ENCODE measurements at places on chromosomes 7 and 10.

- no peak for DNase-seq
Observed at GRCh38 chr7:117728890-117729624, 144.2 kb downstream of the CTTNBP2 start.

GRCh38 chr7:101402835-101403234, 40.2 kb downstream of the COL26A1 start:
- DNase-seq: no peak

DNA sequence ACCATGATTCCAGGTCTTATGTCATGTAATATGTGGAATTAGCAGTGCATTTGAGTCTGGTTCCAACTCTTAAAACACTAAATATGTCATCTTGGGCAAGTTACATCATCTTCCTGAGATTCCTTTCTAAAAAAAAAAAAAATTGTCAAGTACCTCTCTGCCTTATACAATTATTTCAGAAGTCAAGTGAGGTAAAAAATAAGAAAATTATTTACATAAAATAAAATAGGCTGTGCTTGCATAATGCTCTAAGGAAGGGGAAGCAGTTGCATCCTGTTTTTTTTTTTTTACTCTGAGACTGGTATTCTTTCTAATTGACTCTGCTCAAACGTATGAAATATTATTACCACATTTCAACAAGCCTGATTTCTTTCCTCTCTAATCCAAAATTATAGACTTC, 55.1 kb upstream of the SEMA3A start:
- DNase-seq: peak; percentile 70

- no peak for DNase-seq
Observed at GRCh38 chr10:86878983-86879713, 78.3 kb downstream of the MMRN2 start.

DNA sequence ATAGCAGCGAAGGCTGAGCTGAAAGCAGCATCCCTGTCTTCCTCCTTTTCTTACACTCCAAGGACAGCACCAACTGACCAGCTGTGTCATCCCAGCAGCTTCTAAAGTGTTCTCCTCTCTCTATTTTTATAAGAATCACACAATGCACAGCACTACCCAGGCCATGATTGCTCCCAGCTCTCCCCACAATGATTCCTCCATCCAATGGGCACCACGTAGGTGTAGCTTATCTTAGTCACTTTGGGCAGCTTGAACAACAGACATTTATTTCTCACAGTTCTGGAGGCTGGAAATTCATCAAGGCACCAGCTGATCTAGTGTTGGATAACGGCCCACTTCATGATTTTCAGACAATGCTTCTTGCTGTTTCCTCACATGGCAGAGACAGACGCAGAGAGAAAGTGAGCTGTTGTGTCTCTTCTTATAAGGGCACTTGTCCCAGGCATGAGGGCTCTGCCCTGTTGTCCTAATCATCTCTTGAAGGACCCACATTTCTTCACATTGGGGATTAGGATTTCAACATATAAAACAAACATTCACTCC, 92.0 kb upstream of the CDC14C start:
- no peak for DNase-seq

DNA sequence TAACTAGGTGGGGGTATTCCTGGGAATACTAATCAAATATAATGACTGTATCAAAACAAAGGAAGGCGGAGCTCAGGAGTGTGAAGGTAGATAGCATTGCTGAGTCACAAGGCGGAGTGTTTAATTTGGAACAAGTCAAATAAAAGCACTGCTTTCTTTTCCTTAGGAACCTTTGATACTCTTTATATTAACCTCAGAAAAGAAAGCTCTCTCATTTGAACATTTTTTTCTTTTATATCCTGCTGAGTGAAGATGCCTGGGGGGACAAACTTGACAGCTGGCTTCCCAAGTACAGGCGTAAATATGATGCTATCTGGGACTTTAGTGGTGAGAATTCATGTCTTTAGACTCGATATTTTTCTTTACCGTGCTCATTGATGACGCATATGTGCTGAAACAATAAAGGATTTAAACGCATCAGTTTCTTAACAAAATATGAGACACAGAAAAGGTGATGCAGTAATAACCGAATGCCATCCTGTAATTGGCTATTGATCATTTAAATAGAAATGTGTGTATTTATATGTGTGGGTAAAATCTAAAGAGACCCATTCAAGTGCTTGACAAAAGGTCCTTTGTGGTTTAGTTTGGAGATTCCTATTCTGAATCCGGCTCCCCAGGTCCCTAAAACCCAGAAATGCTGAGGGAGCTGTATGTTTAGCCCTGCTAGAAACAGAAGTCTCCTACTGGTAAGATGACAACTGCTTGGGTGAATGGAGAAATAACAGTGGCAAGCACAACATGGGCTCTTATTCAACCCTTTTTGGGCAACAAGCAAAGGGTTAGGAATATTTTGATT, 102.7 kb downstream of the PRTFDC1 start:
- DNase-seq: no peak

DNA sequence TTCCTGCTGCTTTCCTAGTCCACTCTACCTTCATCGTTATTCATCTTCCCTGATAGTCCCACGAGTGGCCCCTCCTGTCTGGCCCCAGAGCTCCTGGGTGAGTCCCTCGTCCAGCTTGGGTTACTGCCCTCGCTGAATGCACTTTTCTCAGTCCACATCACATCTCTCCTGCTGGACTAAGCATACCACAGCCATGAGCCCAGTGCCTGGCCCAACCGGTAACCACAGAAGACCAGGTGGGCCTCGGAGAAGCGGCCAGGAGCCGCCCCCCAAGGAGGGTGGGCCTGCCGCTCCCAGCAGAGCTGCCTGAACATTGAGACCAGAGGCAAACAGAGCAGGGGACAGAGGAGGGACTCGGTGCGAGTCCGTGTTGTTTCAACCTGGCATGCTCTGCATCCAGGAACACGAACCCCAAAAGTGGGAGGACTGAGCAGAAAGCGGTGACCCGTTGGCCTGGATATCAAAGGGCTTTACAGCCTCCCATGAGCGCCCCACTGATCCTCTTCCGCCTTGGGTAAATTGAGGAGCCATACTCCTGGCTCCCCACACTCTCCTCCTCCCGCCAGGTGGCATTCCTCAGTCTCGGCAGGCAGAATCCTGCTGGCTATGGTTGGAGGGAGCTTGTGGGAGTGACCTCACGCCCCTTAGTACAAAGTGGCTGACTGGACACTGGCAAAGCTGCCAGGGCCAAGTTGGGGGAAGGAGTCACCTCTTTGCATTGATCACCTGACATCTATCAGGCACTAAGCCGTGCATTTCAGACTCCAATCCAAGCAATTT, 13.3 kb downstream of the TMEM72 start:
- DNase-seq: no peak

- DNase-seq: no peak
Observed at GRCh38 chr7:83211685-83212084, 49.0 kb upstream of the PCLO start.

- DNase-seq: no peak
Observed at GRCh38 chr7:2498708-2499107, 20.9 kb upstream of the LFNG start.

GRCh38 chr10:109698882-109699664, 224.2 kb downstream of the XPNPEP1 start:
- no peak for DNase-seq

GRCh38 chr10:84452003-84452402, 123.6 kb downstream of the CCSER2 start:
- no peak for DNase-seq

GRCh38 chr10:28523725-28524252, 9.1 kb upstream of the WAC start:
- no peak for DNase-seq

- DNase-seq: peak; percentile 27
Observed at GRCh38 chr7:105210721-105211205, 178.0 kb downstream of the SRPK2 start.

DNA sequence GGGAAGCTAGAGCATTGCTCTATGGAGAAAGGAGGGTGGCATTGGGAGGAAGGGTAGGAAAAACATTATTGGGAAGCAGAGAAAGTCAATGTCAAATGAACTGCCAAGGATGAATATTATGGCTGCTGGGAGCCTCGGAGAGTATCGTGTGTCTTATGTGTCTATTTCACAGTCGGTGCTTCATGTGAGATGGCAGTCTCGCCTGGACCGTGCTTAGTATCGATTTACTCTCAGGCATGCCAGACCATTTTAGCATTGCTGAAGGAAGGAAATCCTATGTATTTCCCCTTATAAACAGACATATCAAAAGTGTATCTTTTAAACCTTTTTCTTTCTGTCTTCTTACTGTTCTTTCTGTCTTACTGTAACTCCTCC, 612.6 kb downstream of the AUTS2 start:
- no peak for DNase-seq

GRCh38 chr10:77857272-77857671, 69.3 kb downstream of the DLG5 start:
- no peak for DNase-seq

DNA sequence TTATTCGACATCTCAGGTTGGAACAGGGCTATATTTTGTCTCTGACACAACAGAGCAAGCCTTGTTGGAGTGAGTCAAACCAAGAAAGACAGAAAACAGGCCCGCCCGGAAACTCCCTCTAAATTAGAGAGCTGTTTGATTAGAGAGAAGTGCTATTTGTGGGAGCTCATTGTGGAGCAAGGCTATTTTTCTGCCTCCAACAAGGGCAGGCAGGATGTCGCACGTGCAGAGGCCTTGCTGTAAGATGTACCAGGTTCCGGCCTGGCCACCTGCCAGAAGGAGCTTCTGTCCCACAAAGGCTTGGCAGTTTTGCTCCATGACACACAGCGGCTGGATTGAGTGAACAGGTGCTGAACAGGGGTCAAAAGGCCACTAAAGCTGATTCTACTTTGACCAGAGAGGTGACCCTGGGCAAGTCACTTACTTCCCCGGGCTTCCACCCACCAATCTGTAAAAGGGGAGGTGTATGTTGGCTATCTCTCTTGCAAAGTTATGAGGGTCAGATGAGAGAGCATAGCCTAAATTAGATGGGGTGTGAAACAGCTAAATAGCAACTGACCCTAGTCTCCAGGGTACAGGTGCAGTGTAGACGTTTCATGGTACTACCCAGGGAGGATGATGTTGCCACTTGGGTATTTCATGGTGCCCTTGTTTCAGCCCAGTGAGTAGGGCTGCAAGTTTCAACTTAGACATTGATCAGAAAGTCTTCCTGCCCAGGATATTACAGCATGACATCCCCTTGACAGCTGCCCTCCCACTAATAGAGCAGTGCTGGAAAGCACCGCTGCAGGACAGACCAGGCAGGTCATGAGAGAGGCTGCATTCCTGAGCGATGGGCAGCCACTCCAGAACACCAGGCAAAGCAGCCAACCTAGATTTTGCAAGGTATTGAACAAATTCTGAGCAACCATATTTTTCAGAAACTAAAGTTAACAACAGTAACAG, 62.0 kb downstream of the VSTM4 start:
- no peak for DNase-seq

DNA sequence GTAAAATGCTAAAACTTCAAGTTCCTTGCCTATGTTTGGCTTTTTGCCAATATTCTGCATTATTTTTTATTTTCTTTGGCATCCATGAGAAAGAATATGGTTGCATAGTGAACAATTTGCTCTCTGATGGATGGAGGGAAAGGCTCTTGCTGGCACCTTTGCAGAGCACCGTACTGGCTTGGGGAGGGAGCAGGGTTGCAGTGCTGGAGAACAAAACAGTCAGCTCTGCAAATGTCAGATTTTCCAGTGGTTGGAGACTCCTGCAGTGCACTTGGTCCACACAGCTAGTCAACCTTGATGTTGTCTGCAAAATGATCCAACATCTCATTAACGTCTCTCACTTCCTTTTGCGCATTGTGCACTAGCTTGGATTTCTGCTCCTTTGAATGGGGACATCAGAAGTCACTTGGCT, 100.8 kb downstream of the ANLN start:
- DNase-seq: no peak

- DNase-seq: no peak
Observed at GRCh38 chr10:30967650-30968410, 63.8 kb downstream of the ZNF438 start.

GRCh38 chr10:86195521-86196157, 171.0 kb downstream of the GRID1 start:
- no peak for DNase-seq

- no peak for DNase-seq
Observed at GRCh38 chr7:6133249-6133648, 102.1 kb downstream of the ANKRD61 start.
